ENCODE measurements at places on chromosomes 2 and 18.

- no peak for DNase-seq
Measured at GRCh38 chr2:24175631-24176187, 856 bp downstream of the FAM228A start.

- no peak for DNase-seq
Measured at GRCh38 chr2:201913201-201913600, 106.9 kb downstream of the CDK15 start.

DNA sequence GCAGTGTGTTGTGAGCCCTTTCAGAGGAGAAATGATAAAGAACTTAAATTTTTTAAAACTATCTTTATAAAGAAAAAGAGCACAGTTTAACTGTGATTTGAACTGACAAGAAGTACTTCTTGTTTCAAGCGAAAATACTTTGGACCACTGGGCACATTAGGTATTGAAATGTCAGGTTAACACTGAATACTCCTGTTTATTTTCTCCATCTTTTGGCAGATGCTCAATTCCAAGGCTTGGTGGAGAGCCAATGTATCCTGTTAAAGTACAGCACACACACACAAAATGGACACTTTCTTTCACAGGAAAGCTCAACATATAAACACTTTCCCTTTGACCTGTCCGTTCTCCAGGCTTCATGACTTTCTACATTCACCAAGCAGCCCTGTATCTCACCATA, 32.6 kb upstream of the SP3 start:
- DNase-seq: no peak

- DNase-seq: no peak
Measured at GRCh38 chr2:101754618-101755017, 57.1 kb downstream of the MAP4K4 start.

DNA sequence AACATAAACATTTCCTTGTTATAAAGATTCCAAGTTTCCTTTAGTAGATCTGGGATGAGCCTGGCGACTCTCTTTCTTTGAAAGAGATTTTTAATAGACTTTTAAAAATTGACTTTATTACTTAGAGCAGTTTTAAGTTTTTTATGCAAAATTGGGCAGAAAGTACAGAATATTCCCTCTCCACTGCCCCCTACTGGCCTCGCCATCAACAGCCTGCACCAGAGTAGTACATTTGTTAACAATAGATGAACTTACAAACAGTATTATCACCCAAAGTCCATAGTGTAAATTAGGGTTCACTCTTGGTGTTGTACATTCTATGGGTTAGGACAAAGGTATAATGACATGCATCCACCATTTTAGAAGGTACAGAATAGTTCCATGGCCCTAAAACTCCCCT, 3.9 kb downstream of the MAP3K19 start:
- DNase-seq: no peak

DNA sequence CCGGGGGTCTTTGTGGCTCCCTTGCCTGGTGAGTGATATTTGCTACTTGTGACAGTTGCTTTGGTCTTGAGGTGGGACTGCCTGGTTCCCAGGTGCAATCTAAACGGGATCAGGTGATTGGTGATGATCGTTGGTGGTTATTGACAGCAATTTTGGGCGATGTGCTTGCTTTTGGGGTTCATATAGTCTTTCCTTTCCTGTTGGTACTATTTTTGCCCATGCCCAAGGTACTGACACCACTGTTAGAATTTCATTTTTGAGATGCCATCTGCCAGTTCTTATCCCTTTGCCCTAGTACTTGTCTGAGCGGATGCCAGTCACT, 573 bp downstream of the WDR7 start:
- DNase-seq: no peak

DNA sequence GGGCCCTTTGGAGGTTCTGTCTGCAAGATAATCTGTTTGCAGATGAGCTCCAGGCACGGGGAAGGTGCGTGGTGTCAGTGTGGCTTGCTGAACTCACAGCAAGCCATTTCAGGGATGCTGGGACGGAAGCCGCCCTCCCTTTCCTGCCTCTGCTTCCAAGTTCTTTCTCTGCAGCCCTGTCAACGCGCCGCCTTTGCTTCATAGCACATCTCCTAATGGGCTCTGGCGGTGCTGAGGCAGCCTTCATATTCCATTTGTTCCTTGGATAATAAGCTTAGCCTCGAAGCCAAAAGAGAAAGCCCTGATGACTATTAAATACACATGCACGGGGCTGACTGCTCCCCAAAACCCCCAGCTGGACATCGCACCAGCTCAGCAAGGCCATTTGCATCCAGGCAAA, 81.7 kb upstream of the TAF1B start:
- DNase-seq: no peak

DNA sequence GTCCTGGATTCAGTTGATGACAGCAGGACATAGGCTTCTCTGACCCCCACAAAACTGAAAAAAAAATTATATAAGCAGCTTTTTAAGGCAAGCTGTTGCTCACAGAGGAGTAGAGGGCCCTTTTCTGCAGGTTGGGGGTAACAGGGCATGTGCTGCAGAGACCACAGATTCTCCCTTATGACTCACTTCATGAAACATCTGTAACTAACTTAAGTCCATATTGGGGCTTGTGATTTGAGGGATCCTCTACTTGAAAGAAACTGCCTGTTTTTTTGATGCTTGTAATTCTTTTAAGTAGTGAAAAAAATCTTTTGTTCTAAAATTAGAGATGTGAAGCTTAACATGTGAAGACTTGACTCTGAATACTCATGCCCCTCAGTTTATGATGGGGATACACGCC, 33.4 kb downstream of the XRCC5 start:
- DNase-seq: peak; percentile 9

GRCh38 chr18:63083020-63083531, 236.5 kb downstream of the BCL2 start:
- no peak for DNase-seq

- no peak for DNase-seq
Measured at GRCh38 chr2:213086050-213086449, 65.4 kb downstream of the IKZF2 start.

GRCh38 chr2:86491088-86491487, 49.9 kb downstream of the KDM3A start:
- no peak for DNase-seq

DNA sequence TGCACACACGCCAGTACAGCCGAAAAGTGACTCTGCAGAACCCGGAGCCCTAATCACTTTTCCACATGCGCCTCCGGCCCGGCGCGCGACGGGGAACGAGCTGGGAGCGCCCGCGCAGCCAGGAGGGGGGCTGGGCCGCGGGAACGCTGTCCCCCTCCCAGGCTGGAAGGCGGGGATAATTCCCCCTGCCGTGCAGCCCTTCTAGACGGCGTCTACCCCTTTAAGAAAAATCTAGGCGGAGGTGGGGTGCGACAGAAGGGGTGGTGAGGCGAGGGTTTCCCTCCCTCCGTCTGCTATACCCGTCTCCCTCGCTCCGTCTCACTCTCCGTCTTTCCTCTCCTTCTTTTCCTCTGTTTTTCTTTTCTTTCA, 2.4 kb downstream of the CYP26B1 start:
- DNase-seq: no peak

DNA sequence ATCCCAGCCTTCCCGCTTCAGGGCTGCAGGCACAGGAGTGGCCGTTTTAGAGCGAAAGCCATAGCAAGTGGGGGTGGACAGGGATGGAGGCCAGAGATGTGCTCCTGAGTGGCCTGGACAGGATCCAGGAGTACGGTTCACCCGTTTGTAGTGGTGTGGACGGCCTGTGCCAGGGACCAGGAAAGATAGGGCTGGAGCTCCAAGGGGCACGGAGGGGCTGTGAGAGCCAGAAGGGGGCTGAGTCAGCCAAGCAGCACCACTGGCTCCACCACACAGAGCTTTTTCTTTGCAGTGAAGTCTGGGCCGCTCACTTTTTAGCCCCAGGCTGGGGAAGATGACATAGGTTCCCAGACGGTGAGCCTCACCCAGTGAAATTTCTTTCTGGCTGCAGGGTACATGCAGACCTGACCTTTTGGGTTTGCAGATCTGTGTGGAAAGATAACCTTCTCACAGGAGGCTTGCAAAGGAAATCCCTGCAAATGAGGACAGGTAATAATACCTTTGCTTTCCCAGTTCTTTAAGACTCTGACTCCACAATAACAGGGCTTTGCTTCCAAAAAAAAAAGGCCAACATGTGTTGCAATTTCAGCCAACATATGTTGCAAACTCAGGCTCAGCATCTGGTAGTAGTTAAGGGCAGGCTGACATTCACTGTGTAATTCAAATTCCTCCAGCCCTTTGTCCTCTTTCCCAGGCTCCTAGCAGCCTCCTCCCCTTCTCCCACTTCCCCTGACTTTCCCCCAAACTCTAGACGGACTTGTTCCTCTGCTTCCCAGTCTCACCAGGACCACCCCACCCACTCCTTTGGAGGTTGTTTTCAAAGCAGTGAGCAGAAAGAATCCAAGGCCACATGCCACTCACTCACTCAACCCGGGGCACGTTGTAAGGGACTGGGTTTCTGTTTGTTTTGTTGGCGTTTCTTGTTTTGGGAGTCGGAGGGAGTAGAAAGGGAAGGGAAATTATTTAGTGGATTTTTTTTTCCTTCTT, 20.3 kb upstream of the LAPTM4A start:
- DNase-seq: no peak

- DNase-seq: no peak
Measured at GRCh38 chr2:152011724-152012123, 87.1 kb downstream of the CACNB4 start.

DNA sequence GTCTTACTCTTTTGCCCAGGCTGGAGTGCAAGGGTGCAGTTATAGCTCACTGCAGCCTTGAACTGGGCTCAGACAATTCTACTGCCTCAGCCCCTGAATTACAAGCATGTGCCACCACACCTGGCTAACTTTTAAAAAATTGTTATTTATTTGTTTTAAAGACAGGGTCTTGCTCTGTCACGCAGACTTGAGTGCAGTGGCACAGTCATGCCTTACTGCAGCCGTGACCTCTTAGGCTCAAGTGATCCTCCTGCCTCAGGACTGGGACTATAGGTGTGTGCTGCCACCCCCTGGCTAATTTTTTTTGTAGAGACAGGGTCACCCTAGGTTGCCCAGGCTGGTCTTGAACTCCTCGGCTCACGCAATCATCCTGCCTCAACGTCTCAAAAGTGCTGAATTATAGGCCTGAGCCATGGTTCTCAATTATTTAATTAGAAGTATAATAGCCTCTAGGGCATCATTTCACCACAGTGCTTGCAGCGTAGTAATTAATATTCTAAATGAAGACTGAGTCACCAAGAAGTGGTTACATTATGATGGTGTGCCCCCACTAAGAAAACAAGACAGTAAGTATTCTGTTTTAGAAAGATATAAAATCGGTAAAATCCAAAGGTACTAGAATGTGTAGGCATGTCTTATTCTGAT, 69.6 kb downstream of the EML4 start:
- DNase-seq: no peak

GRCh38 chr2:145861940-145862339, 1342.0 kb upstream of the ZEB2 start:
- DNase-seq: no peak

DNA sequence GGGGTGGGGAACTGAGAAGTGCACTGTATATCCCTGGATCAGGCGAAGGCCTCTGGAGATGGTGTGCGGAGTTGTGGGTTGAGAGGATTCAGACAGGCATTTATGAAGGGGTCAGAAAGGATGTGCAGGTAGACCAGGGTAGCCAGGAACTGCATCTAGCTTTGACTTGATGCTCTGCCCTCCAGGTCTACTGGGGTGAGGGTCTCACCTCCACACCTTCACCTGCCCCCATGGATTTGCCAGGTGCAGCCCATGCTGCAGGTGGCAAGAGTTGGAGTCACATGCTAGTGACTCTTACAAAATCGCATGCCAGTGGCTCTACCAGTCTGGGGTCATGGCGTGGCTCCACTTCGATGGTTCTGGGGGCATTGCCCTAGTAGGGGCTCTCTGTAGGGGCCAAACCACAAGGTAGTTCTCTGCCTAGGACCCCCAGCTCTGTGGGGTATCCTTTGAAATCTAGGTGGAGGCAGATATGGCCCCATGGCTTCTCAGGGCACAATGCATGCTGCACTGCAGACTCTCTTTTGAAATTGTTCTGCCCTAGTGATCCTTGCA, 18.9 kb upstream of the KCNF1 start:
- DNase-seq: no peak

- DNase-seq: no peak
Measured at GRCh38 chr18:75562216-75562615, 134.7 kb upstream of the SMIM21 start.

GRCh38 chr2:133968446-133968845, 285.4 kb upstream of the MGAT5 start:
- no peak for DNase-seq

DNA sequence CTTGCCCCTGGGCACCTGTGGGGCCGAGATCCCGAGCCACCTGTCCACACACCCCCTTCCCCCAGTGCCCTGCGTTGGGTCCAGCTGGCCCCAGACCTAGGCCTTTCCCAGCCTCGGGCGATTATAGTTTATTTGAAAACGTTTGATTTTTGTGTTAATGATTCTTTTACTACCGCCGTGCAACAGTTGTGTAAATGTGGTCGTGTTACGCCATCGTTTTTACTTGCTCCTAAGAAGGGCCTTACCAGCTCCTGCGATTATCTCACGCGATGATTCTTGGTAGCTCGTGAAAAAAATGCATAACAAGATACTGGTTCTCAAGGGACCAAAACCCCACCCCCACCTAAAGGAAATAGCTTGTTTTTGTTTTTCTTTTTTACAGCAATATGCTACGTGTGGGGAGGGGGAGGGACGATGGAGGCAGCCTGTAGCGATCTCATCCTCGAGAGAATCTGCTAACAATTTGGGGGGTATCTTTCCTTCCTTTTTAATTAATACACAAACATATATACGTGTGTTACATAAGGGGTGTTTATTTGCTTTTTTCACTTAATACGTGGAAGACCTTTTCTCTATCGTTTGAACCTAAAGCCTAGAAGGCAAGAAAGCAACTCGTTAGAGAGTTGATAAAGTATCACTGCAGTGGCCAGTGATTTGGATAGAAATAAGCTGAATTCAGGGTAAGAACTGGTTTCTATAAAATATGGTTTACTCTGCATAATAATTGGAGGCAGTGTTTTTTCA, 1.0 kb downstream of the ZDBF2 start:
- DNase-seq: no peak

GRCh38 chr2:183993052-183993451, 605.3 kb upstream of the ZNF804A start:
- no peak for DNase-seq

- no peak for DNase-seq
Measured at GRCh38 chr2:11008773-11009172, 97.0 kb downstream of the KCNF1 start.

- DNase-seq: no peak
Measured at GRCh38 chr18:49920731-49921130, 107.4 kb upstream of the ACAA2 start.

- DNase-seq: no peak
Measured at GRCh38 chr2:210157526-210157925, 13.7 kb downstream of the KANSL1L start.

DNA sequence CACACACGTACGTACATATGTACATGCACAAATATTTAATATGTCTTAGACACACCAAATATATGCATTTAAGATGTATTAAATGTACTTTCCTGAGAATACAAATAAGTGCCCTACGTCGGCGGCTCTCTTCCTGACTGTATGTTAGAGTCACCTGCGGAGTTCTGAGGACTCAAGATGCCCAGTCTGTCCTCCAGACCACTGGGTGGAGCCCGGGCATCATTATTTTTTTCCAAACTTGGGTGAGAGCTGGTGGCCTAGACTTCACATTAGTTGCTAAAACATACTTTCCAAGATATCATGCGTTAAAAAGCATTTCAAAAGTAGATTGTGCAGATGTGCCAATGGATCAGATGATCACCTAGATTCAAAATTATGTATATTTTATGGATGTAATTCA, 2.9 kb downstream of the IL18R1 start:
- no peak for DNase-seq

- no peak for DNase-seq
Measured at GRCh38 chr2:182522405-182522896, 95.6 kb upstream of the PDE1A start.

- DNase-seq: no peak
Measured at GRCh38 chr2:220167956-220168355, 540.5 kb downstream of the SLC4A3 start.

GRCh38 chr2:232073699-232074098, 112.2 kb downstream of the DIS3L2 start:
- DNase-seq: no peak
